Left renal cortex interstitium (tissue), 4 donors: ENCODE measurements at places on chromosomes 11 and 22. TPM values are rescaled to one million over a fixed set of nuclear protein-coding genes. Genes with fewer than 3 reads are reported as not detected.

The SC5D gene
- 67.3 TPM for polyA plus RNA-seq

The ACRV1 gene
- 0.29 TPM for polyA plus RNA-seq

The MRGPRX4 gene
- not detected for polyA plus RNA-seq

The FGF19 gene
- 0.43 TPM for polyA plus RNA-seq

The PLEKHA7 gene
- 59.3 TPM for polyA plus RNA-seq
